Sciatic nerve (tissue), 2 donors: ENCODE measurements at places on chromosomes 2 and 18. TPM values are rescaled to one million over a fixed set of nuclear protein-coding genes. Genes with fewer than 3 reads are reported as not detected.

- DNase-seq = no peak
Observed at GRCh38 chr18:76960528-76961035, 138.2 kb downstream of the ZNF236 start.

GRCh38 chr2:206800506-206801417, 35.4 kb downstream of the FASTKD2 start:
- peak; percentile 71 for DNase-seq

DNA sequence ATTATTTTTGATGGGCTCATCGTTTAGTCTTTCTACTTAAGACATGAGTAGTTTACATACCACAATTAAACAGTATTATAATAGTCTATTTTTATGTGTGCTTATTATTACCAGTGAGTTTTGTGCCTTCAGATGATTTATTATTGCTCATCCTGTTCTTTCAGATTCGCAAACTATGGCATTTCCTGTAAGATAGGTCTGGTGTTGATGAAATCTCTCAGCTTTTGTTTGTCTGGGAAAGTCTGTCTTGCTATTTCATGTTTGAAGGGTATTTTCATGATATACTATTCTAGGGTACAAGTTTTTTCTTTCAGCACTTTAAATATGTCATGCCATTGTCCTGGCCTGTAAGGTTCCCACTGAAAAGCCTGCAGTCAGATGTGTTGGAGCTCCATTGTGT, 101.3 kb downstream of the DNAH7 start:
- no peak for DNase-seq

DNA sequence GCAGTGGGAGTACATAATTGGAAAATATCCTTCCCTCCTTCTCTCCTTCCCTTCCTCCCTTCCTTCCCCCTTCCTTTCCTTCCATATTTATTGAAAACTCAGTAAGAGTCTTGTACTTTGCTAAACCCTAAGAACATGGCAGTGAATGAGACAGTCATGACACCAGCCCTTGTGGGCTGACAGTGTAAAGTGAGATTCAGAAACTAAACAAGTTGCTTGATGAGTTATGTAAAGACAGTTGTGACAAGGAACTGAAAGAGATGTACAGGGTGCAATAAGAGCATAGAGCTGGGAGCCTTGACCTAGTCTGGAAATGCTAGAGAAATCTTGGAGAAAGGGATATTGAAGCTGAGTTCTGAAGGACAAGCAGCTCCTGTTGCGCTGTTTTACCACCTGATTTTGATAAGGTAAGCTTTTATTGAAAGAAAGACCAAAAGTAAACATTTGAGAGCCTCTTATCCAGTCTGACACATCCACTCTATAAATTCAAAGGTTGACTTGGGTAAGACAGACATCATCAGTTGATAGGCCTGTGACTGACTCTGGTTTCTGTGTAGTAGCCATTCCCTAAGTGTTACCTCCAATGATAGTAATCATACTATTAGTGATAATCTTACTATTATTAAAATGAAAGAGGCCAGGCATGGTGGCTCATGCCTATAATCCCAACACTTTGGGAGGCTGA, 66.5 kb upstream of the SKOR2 start:
- no peak for DNase-seq

DNA sequence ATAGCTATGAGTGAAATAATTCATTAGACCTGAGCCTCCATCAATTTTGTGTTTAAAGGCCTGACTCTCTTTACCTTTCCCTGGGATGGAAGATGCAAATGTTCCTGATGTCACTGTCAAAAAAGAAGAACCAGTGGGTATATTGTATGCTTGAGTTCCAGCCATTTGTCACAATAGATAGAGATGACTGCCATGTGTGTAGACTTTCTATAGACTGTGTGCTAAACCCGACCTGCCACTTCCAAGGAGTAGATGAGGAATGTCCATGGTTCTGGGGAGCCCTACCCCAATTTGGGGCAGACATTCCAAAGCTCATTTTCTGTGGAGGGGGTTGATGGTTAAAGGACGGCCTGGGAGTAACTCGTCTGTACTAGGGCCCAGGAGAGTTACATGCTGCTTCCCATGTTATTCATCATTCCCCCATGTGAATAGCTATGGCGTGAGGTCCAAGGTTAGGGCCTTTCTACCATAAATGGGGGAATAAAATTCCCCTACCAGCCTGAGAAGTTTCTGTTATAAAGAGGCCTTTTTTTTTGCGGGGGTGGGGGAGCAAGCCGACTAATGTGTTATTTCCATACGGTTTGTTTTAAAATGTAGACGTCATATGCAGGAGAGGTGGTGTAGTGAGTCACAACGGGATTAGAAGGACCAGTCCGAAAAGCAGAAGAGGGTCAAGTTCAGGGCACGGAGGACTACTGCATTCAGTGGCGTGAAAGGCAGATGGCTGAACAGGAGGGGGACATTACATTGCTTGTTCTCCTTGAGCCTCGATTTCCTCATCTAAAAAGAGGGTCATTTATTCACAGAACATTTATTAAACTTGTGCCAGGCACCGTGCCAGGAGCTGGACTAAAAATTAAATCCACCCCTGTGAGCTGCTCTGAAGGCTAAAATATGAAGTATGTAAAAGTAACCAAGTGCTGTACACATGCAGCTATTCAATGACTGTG, 24.0 kb downstream of the IL1B start:
- DNase-seq = no peak

DNA sequence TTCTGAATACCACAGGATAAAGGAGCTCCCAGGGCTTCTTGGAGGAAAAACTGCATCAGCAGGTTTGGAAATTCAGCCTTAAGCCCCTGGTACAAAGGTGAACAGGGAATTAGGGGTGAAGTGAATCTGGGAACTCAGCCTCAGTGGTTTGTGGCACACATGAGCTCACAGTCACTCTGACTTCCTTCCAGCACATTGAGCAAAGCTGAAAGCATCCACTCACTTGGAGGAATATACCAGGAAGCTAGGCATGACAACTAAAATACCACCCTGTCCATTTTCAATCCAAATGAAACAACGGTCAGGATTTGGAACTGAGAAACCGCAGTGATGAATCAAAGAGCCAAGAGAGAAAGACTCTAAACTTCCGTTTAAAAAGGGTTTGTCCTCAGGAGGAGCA, 216.1 kb downstream of the ICOS start:
- no peak for DNase-seq

- peak; percentile 82 for DNase-seq
Observed at GRCh38 chr2:152635635-152636298, 81.5 kb downstream of the PRPF40A start.

DNA sequence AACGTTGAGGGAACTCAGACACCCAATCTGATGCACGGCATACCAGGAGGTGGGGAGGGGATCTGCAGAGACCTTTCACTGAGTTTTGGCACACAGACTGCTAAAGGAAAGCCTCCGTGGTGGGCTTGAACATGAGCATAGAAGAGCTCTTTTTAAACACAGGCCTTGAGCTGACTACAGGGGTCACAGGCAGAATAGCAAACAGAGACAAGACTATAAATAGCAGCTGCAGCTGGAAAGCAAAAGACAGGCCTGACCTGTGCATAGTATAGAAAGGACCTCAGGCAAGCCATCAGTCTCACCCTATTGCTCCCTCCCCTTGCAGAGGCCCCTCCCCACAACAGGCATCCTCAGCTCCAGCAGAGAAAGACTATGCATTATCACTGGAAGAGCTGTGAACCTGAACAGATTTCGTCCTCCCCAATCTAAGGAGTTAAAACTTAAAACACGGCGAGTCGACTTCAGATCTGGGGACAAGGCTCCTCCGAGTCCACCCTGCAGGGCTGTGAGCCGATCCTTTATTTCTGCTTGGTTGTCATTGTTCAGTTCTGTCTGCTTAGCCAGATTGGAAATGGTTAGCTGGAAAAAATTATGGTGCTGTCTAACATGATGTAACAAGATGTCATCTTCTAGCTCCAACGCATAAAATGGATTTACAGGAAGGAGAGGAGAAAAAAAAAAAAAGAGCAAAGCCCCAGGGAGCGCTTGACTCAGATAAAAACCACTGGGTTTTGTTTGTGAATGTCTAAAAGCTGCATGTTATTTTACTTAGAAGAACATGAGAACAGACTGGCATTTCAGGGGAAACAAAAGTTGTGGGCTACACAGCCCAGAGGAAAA, 25.2 kb upstream of the LCLAT1 start:
- no peak for DNase-seq

DNA sequence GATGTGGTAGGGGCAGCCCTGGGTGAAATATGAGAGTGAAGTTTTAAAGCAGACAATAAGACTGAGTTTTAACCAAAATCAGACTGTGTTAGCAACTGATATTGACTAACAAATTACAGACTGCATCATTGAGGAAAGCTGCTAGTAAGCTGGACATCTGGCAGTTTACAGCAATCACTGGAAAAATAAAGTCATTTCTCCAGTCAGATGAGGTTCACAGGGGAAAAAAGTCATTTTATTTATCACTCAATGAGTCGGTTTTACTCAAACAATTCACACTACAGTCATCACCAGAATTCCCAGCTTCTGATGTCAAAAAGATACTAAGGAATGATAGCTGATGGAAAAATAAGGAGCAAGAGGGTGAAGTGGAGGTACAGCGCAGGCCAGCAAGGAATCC, 10.5 kb upstream of the TMEM177 start:
- DNase-seq = no peak

DNA sequence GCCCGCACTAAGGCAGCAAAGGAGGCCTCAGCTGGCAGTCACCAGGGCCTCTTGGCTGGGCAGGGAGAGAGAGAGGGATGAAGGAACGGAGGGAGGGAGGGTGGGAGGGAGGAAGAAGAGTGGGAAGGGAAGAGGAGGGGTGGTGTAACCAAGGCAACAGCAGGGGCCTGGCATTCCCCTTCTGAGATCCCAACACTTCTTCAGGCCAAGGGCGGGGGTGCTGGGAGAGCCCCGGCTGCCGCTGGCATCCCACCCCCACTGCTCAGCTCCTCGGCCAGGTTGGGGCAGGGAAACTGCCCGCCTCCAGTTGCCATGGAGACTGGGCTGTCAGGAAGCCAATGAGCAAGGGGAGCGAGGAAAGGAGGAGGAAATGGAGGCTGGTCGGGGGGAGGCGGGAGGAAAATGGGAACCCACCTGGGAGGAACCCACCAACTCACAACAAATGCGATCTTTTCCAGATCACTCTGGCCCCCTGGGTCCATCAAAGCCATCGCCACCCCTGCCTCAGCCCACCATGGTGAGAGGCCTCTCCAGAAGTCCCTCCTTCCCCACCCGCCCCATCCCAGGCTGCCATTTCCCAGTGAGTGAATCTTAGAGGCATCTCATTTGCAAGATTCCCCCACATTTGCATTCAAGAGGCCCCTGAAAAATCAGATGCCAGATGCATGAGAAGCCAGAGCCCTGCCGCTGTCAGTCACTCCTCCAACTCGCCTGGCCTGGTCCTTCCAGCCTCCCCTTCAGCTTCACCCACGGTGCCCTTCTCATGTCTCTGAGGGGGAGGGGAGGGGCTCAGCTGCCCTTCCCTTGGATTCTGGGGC, 12.4 kb downstream of the SH2D6 start:
- peak; percentile 74 for DNase-seq

- no peak for DNase-seq
Observed at GRCh38 chr18:73511771-73512503, 635.7 kb downstream of the FBXO15 start.

GRCh38 chr2:118833716-118834439, 13.6 kb downstream of the EN1 start:
- DNase-seq = no peak

GRCh38 chr2:33011941-33012340, 65.2 kb downstream of the LTBP1 start:
- DNase-seq = no peak

- DNase-seq = no peak
Observed at GRCh38 chr2:59005836-59006615, 764.9 kb upstream of the FANCL start.

DNA sequence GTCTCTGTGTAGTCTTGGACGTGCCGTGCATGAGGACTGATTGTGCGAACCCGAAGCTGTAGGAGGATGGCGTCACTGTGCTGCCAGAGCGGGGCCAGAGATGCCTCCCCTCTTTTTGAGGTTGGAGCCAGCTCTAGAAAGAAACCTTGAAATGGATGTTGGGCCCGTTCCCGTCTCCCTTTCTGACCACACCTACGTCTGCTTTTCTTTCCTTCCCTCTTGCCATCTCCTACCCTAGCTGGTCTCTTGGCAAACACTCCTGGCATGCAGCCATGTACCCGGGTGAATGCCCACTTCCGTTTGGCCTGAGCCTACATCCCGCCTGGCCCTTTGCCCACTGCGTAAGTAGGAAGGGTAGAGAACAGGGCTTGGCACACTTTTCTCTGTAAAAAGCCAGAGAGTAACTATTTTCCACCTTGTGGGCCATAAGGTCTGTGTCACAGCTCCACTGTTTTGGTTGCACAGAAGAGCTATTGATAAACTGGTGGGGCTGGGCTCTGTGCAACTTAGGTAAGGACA, 37.4 kb downstream of the SH3BP4 start:
- DNase-seq = peak; percentile 88

DNA sequence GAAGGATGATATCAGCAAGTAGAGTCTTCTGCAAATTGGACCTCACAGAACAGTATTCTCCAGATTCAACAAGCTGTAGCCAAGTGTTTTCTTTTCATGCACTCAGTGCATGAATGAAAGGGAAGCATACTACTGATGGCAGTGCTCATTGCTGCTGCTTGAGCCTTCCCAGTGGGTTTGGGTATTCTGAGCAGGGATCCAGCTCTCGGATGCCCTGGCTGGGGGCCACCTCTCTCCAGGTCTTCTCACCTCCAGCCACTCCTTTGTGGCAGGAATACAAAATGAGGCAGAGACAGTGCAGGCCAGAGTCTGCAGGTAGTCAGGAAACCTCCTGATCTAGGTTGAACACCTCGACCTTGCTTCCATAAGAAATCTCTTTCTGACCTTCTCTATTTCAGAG, 390.4 kb upstream of the CELF4 start:
- DNase-seq = no peak

GRCh38 chr18:74652392-74652988, 54.8 kb downstream of the ZNF407 start:
- no peak for DNase-seq

DNA sequence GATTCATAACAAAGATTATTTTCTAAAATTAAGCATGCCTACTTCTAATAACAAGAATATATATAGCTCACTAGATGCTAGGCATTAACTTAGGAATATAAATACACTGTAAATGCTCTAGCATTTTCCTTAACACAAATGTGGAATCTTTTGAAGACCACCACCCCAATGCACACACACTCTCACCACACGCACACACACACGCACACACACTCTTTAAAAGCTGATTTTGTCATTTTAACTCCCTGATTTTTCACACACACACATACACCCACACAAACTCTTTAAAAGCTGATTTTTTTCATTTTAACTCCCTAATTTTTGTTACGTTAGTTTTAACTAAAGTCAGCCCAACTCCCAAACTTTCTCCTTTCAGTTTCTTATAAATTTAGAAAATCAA, 3.0 kb downstream of the COL5A2 start:
- no peak for DNase-seq

- DNase-seq = peak; percentile 68
Observed at GRCh38 chr2:133674433-133675331, 106.4 kb upstream of the NCKAP5 start.

- DNase-seq = no peak
Observed at GRCh38 chr2:178142274-178143065, 30.2 kb downstream of the RBM45 start.

CWC22 gene
- total RNA-seq = 23.6 TPM

ANXA4 gene
- total RNA-seq = 117 TPM

UGT1A6 gene
- not detected for total RNA-seq

ACSL3 gene
- total RNA-seq = 70.5 TPM

CCDC68 gene
- total RNA-seq = 8.6 TPM

THOC1 gene
- 57.2 TPM for total RNA-seq

COLEC11 gene
- total RNA-seq = 1.1 TPM

VWA3B gene
- 0.80 TPM for total RNA-seq

TMEM169 gene
- total RNA-seq = 1.6 TPM

MYO7B gene
- total RNA-seq = 0.62 TPM

PARD6G gene
- 11.2 TPM for total RNA-seq
